ENCODE measurements at places on chromosomes 7 and 10. TPM values are rescaled to one million over a fixed set of nuclear protein-coding genes. Genes with fewer than 3 reads are reported as not detected.

CROT gene
- 10.7 TPM for total RNA-seq

SKIDA1 gene
- total RNA-seq = 0.19 TPM

DNA sequence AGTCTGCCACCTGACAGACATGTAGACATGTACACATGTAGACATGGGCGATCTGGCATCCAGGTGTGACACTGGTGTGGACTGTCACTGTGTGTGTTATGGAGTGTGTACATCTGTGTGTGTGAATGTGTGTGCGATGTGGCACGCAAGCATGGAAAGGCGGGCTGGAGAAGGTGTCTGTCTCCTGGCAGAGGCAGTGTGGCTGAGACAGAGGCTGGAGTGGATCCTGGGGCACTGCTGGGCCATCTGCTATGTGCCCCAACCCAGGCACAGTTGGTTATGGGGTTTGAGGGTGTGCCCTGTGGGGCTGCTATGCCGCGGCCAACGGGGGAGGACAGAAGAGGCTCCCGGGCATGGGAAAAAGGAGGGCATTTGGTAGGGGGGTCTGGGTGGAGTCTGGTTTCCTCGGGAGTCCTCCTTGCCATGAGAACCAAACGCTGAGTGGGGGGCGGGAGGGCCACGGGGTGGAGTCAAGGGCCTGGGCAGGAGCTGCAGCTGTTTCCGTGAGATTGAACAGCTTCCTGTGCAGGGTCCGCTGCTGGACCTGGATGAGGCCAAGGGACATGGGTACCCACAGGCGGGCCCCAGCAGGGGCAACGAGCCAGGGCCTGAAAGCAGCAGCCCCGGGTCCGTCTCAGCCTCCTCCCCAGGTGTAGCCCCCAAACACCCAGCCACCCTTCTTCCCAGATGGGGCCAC lies 1.3 kb downstream of the ELN start:
- DNase-seq = no peak

CYP2W1 gene
- 0.57 TPM for total RNA-seq

DNA sequence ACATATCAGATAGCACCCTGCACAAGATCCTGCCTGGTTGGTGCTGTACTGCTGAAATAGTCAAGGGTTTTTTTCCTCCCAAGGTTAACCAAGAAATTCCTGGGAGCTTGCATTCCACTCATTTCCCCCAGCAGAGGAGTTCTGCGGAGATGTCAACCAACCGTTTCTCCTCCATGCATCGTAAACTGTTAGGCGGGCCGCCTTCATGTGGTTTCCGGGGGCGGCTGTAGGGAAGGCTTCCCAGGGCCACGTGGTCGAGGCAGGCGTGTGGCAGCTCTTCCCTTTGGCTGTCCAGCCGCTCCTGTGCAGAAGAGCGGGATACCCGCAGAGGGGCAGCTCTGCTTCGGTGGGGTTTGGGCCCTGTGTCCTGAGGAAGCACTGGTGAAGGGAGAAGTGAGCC lies 113.7 kb downstream of the RGS10 start:
- DNase-seq = no peak
